ENCODE measurements at places on chromosomes 13 and 19.

DNA sequence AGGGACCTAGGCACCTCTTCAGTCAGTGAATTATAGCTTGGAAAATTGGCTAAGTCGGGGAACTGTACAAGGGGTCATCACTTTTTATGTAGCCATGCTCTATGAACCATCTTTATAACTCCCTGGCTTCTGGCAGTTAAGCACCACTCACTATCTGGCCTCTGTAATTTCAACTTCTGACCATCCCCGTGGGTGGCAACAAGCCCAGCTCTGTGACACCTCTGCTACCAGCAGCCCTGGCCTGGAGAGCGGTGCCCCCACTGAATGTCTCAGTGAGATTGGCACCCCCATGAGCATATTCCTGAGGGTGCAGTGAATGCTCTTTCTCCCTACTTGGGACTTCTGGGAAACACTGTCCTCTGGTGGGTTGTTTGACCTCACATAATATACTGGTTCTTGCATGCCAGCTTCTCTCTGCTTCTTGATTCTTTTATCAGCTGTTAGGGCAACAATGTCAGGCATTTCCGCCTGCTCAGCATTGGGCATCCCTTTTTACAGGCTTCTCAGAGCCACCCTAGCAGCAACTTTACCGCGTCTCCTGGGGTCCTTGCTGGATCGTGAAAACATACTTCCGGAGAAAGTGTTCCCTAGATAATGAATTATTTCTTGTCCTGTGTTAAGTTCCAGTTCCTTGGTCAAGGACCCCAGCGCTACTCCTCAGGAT is 10.4 kb downstream of the KL start:
- no peak for DNase-seq

DNA sequence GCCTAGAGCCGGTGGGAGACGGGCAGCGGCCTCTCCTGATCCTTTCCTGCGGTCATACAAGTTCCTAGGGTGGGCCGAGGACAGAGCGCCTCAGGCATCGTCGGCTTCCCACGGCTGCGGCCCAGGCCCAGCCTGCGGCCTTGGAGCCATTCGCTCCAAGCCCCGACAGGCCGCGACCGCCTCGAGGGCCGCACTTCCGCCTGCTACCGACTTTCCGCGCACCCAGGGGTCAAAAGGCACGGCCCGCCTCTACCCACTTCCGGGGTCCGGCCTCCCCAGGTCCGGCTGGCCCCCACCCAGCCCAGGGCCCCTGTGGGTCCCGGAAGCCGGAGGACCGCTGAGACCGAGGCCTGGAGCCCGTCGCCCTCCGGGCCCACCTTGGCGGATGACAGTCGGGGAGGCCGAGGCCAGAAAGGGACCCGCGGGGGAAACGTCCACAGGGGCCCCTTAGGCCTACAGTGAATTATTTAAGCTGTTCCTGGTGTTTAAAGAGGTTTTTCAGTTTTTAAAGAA is 16.2 kb downstream of the ZIC2 start:
- DNase-seq: no peak

DNA sequence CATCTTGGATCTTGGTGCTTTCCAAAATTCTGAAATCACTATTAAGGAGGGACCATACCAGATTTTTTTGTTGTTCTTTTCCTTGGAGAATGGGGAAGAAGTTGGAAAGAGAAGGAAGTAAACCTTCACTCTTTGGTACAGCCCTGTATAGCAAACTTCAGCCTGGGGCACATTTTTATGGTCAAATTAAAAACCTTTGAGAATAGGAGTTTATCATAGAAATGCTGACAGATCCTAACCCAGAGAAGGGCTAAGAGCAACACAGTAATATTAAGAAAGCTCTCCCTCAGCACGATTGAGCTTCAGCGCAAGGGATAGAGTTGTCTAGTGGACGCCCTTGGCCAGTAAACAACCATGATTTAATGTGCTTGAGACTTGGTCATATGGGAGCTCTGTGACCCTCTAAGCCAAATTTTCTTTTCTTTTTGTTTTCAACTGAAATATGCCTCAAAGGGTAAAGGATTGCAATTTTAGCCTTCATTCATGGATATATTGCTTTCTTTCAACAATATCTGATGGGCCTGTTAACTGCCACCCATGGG is 294.3 kb upstream of the MAB21L1 start:
- no peak for DNase-seq

- DNase-seq: no peak
These were observed 6.7 kb upstream of the CCNP start for GRCh38 chr19:40232949-40233810.

GRCh38 chr19:55077106-55077505 is 1.4 kb downstream of the EPS8L1 start:
- DNase-seq: no peak

DNA sequence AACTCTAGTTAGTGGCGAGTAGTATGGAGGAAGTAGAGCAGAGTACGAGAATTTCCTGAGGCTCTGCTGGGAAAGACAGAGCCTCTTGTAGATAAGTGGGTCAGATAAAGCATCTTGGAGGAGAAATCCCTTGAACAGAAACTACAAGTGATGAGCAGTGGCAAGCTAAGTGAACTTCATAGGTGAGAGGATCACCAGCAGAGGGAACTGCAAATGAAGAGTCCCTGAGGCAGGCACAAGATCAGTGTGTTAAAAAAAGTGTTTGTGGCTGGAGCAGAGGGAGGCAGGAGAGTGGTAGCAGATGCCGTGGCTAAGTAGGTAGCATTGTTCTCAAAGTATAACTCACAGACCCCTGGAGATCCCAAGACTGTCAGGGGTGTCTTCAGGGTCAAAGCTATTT is 437.6 kb downstream of the HS6ST3 start:
- DNase-seq: no peak

- DNase-seq: no peak
These were observed 48.4 kb downstream of the DNAJC15 start for GRCh38 chr13:43071824-43072223.

DNA sequence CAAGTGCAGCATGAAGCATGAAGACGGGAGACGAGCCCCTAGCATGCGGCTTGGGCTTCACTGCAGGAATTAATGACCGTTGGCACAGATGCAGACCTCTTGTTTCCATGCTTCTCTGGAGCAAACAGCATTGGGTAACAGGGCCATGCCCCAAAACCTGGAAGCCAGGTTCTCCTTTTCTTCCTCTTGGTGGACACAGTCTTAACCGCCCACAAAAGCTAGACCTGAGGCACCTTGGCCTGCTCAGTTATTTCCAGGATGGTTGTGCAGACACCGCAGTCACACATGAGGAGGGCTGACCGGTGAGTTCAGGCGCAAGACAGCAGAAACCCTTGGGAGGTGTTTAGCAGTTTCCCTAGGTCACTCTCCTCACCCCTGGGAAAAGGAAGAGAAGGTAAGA is 133.9 kb upstream of the GJB6 start:
- DNase-seq: no peak

DNA sequence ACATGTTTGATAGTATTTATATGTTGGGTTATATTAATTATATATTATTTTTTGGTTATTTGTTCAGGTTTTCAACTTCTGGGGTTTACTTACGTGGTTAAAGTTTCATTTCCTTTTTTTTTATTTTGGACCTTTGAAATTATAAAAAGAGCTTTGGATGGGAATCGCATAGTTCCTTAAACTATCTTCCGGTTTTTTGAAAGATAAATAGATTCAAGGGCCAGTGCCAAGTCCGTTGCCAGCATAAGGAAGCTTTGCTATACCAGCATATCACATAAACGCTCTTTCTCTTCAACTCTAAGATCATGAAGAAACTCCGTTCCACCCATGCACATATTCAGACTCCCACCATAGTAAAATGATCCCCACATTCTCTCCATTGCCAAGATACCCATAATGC is 7.4 kb upstream of the OXGR1 start:
- no peak for DNase-seq

DNA sequence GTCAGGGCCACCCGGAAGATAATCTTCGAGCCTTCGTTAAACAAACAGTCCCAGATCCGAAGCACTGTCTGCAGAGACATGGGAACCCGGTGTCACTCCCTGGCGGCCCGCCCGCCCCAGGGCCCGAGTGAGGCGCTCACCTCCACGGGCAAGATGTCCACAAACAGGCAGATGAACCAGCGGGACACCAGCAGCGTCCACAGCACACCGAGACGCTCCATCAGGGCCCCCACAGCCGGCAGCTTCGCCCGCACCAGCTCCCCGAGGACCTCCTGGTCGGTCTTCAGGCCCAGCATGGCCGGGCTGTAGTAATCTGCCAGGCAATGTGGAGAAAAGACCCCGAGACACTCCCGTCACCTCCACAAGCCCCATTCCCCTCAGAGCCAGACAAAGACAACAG is 28.7 kb downstream of the LAMP1 start:
- DNase-seq: no peak

DNA sequence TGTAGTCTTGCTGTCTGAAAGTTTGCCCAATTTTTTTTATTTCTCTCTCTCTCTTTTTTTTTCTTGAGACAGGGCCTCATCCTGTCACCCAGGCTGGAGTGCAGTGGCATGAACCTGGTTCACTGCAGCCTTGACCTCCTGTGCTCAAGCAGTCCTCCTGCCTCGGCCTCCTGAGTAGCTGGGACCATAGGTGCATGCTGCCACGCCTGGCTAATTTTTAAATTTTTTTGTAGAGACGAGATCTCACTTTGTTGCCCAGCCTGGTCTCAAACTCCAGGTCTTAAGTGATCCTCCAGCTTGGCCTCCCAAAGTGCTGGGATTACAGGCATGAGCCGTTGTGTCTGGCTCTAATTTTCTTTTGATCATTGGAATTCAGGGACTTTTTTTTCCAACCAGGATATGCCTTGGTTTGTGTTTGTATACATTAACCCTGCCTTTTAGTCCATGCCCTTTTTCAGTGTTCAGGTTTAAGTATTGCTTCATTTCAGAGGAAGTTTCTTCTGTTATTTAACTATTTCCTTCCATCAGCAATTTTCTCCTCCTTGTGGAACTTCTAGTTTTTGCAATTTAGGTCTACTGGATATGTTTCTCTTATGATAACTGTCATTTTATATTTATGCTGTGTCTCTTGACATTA is 201.4 kb downstream of the PCCA start:
- no peak for DNase-seq

DNA sequence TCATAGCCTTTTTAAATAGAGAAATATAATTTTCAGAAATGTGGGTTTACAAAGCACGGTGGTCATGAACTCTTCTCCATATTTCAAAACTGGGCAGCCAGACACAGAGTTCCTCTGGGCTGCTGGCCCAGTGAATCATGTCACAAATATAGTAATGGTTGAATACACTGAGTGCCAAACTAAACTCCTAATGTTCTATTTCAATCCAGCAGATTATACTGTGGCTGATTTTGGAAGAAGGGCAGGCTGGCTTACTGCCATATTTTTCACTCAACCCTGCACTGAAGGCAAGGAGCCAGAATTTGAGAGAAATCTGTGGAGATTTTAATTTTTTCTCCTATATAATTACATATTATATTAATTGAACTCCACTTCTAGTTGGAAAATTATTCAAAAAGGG is 17.0 kb upstream of the PRR20A start:
- no peak for DNase-seq

GRCh38 chr19:46607448-46607841 is 6.3 kb downstream of the CALM3 start:
- DNase-seq: no peak

DNA sequence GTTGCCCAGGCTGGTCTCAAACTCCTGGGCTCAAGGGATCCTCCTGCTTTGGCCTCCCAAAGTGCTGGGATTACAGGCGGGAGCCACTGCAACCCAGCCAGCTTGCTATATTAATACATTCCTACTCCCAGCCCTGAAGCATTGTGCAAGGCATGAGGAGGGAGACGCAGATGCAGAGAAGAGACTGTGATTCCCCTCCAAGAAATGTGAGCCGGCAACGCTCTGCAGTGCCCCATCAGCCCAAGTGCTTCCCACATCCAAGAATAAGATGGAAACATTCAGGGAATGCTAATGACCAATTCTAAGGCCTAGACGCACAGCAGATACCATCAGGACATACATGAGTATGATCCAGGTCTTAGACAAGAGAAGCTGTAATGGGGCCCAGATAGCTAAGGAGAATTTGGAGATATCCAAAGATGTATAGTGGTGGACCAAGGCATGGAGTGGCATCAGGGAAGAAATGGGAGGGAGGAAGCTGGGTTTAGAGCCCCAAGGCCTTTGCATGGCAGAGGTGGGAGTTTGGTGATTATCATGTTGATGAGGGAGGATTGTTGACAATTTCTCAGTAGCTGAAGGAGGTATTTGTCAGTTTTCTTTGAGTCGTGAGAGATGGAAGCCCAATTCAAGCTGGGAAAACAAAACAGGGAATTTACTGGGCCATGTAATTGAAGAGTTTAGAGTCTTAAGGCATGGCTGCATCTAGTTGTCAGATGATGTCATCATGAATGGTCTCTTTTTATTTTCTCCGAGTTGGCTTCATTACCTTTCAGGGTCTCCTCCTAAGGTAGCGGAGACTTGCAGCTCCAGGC is 2.9 kb downstream of the PPM1N start:
- DNase-seq: no peak

DNA sequence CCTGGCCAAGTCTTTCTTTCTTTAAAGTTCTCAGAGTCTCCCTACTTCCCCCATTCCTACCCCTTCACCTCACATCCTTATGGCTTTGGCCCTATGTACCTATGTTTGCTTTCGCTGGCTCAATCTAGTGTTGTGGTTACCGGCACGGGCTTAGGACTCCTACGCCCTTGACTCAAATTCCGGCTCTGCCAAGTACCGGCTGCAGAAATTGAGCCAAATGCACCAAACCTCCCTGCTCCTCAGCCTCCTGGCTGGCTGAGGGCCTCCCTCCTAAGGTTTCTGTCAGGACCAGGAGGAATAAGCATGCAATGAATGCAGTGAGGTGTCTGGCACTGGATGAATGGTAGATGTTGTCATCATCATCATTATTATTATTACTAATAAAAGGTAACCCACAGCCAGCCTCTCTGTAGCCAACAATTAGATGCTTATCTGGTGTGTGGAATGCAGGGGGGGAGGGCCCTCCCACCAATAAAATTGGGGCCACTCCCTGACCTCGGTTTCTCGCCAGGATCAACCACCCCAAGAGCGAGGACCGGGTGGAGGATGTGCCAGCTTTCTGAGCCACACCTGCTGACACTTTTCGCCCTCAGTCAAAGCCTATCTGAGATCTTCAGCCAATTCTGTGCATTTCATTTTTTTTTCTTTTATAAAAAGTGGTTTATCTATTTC is 20.7 kb downstream of the KLK5 start:
- no peak for DNase-seq

DNA sequence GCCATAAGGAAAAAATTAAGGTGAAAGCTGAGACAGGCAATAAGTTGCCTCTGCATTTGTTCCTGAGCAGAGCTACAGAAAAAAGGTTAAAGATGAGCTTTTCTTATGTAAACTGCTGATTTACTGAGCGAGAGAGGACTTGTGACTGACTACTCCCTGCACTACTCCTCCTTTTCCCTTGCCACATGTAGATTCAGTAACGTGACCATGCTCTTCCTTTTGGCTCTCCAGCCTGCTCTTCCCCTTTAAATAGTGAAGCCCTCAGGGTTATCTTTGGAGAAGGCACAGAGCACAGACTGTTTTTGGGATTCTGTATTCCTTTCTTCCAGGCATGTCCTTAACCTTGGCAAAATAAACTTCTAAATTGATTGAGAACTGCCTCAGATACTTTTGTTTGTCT is 630.2 kb downstream of the UQCRFS1 start:
- no peak for DNase-seq

DNA sequence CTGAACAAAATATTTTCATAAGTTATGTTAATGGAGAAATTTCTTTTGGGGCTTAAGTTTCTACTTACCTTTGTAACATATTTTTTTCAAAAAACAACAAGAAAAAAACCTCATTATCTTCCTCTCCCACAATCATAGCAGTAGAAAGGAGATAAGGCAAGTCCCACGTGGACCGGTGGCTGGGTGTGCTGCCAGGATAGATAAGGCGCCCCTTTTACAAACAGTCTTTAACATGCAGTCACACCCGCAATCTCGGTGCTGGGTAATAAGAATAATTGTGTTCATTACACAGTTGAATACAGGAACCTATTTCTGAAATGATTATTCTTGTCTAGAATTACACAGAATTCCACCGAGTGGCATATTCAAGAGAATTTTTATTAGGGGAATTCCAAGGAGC is 1202.3 kb downstream of the UQCRFS1 start:
- DNase-seq: no peak
